ENCODE measurements at places on chromosomes 2 and 18.

GRCh38 chr18:31789409-31789808, 28.7 kb upstream of the SLC25A52 start:
- peak; percentile 32 for DNase-seq

DNA sequence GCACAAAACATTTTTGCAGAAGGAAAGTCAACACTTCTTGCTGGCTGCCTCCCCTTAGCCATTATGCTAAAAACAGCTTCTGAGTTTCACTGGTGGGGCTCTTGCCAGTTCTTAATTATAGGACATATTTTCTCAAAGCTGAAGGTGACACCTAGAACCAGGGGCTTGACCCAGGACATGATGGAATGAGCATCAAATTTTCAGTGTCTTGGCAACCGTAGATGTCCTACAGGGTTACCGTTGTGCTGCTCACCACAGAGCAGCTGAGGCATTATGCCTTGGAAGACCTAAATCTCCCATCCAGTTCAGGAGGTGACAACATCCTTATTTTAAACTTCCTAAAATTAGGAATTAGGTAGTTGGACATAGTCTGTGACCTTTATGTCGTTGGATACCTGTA, 46.7 kb downstream of the TMEM185B start:
- no peak for DNase-seq

GRCh38 chr2:85215448-85216401, 82.5 kb downstream of the TCF7L1 start:
- DNase-seq: no peak

DNA sequence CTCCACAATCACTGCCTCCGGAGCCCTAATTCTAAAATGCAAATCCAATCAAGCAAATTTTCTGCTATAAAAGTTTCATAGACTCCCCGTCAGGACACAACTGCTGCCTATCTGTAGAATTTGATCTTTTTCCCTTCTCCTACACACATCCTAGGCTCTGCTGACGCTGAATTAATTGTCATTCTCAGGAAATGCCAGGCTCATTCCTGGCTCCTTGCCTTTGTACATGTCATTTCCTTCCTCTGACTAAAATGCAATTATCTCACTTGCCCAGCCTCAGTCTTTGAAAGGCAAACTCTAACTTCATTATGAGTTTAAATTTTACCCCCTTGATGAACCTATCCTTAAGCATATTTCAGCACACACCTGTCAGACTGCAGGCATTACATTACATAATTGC, 844.9 kb upstream of the CRIM1 start:
- no peak for DNase-seq

GRCh38 chr2:62084801-62085200, 111.1 kb upstream of the B3GNT2 start:
- DNase-seq: no peak

- no peak for DNase-seq
Observed at GRCh38 chr2:38734299-38735058, 16.7 kb downstream of the SRSF7 start.

GRCh38 chr2:202237787-202238233, 587 bp downstream of the SUMO1 start:
- DNase-seq: peak; percentile 13

DNA sequence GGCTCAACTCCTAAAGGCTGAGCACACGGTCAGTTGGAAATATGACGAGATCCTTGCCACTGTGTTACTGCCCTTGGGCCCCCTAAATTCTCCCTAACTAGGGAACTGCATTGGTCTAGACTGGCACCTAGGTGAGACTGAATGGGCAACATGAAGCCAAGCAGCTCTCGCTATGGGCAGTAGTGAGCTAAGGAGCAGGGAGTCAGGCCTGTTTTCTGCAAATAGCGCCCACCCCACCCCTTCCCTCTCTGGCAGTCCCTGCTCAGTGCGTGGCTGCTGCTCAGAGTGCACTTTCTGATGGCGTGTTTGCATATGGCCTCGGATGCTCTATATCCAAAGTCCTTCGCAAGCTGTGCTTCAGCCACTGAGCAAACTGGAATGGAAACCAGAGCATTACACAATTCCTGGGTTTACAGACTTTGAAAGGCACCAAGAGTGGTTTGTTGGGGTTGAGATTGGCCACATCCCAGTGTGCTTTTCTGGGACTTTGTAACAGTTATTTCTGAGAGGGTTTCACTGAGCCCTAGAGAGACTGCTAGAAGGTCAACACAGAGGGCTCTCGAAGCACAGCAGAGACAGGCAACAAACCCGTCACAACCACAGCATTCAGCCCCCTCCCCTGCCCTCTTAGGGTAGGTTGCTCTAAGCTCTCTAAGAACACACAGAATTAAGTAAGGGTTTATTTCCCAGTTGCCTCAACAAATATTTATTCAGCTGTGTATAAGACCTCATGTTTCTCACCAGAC, 419.9 kb downstream of the STK39 start:
- no peak for DNase-seq

DNA sequence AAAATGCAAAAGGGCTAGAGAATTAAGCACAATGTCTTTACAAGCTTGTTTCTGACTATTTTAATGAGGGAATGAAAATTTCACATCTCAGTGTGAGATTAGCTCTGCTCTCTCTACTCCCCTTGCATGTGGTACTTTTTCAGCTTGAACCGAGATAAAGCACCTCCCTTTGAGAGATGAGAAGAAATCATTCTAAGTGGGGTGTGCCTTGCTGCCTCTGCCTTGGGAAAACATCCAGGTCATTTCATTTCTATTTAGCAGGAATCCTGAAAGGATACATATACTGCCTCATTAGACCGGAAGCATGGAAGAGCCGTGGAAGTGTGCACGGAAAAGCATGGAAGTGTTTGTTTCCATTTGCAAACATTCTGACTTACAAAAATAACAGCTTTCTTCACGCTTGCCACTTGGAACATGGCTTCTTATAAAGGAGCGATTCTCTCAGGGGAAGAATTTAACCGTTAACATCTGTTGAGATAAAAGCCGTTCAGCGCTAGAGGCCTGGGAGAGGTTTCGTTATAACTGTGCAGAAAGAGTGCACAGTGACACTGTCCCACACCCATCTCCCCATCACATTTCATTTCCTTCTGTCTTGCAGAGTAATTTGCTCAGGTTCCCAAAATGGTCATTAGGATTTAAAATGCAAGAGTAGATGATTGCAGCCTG, 16.7 kb downstream of the NOSTRIN start:
- no peak for DNase-seq

DNA sequence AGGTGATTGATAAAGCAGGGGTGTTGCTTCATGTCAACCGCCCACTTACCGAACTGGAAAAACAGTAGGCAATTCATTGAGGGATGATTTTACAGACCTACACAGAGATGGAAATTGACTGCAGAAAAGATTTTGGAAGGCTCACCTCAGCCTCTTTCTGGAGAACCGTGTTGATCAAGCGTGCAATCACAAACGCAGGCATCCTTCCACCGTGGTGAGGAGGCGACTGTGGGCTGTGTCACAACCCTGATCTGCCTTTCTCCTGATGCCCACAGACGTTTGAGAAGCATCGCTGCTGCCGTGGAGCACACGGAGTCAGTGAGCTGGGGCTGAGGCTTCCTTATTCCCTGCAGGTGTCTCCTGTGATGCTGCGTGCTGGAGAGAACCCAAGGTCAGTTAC, 132.0 kb downstream of the TMEM18 start:
- no peak for DNase-seq

DNA sequence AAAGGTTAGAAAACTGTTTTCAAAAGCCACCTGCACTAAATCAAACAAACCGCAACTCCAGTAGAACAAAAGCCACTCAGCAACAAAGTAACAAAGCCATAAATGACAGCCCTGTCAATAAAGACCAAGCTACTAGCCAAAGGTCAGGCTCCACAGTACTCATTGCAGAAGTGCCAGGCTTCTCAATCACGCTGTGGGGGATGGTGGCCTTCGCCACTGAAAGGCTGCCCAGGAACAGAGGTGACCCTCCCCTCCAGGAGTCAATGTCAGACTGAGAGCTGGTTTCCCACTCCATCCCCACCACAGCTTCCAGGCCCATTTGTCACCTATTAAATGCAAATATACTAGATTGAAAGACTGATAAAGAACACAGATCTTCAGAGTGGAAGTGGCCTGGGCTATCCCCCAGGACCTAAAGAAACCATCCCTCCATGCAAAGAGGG, 5.9 kb downstream of the ATP8B1 start:
- DNase-seq: no peak

GRCh38 chr2:219057709-219058540, 2.8 kb downstream of the IHH start:
- peak; percentile 68 for DNase-seq

- no peak for DNase-seq
Observed at GRCh38 chr18:46110406-46110805, 6.2 kb downstream of the HAUS1 start.

- DNase-seq: no peak
Observed at GRCh38 chr2:24809316-24810007, 16.2 kb downstream of the CENPO start.

DNA sequence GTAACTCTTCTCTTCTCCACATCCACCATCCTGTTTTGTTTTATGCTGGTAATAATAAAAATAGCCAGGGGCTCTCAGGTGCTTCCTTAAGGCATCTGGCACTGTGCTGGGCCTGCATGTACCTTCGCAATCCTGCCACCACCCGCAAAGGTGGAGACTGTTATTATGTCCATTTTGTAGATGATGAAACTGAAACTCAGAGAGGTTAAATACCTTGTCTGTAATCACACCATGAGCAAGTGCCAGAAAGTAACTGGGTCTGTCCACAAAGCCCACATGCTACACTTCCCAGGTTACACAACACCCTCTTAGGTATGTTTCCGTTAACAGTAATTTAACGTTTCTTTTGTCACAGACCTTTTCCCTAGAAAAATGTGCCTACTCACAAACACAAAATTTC, 27.0 kb downstream of the NRP2 start:
- no peak for DNase-seq
